ENCODE measurements at places on chromosomes 5 and 9.

DNA sequence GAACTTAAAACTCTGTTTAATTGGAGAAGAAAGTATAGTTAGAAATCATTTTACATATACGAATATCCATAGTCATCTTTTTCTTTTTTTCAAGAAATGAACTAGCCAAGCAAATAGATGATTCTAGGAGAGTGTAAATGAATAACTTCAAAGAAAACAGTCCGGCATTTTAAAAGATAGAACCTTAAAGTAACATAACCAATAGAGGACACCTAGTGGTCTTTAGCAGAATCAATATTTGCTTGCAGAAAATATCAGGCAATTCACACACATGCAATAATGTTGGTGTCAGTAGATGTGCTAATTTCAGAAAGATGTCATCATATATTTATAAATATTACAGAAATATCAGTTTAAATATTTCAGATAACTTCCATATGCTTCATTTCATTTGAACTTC, 57.1 kb downstream of the HCN1 start:
- no peak for DNase-seq

DNA sequence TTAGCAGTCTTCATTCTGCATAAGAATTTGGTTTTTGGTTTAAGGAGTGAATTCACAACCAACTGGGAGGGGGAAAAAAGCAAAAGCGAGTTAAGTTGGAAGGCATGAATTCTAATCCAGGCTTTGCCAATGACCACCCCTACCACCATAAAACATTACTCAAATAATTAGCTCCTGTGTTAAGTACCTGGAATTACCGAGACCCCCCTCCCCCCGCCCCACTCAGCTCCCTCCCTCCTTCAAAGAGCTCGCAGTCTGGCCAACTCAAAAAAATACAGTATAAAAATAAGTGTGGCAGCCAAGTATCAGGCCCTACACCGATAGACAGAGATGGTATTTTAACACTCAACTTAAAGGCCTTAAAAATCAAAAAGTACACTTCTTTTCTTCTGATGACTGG, 492 bp downstream of the ATG12 start:
- no peak for DNase-seq

GRCh38 chr5:33507426-33507825, 66.7 kb downstream of the TARS1 start:
- DNase-seq = no peak

- no peak for DNase-seq
Measured at GRCh38 chr5:25489834-25490538, 845.2 kb upstream of the CDH10 start.

DNA sequence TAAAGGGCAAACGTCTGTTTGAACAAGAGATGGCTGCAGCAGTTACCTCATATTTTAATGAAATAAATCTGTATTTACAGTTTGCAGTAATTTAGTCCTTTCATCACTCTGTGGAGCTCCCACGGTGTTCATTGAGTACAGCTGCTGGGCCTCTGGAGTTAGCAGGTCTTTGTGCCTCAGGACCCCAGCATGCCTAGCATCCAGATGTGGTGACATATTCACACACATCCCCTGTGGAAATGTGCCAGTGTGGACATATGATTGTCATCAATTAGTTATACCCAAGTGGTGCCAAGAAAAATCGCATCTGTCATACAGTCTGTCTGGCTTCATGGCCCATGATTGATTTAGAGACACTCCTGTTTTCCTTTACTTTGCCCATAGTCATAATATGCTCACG, 77.3 kb downstream of the NNT start:
- DNase-seq = no peak

GRCh38 chr5:93120051-93120450, 461.0 kb downstream of the NR2F1-AS1 start:
- no peak for DNase-seq

- no peak for DNase-seq
Measured at GRCh38 chr5:91229031-91229727, 153.9 kb downstream of the ARRDC3 start.

GRCh38 chr9:126419475-126419874, 92.8 kb downstream of the MVB12B start:
- DNase-seq = no peak

- DNase-seq = no peak
Measured at GRCh38 chr5:33195431-33196165, 245.2 kb upstream of the TARS1 start.

DNA sequence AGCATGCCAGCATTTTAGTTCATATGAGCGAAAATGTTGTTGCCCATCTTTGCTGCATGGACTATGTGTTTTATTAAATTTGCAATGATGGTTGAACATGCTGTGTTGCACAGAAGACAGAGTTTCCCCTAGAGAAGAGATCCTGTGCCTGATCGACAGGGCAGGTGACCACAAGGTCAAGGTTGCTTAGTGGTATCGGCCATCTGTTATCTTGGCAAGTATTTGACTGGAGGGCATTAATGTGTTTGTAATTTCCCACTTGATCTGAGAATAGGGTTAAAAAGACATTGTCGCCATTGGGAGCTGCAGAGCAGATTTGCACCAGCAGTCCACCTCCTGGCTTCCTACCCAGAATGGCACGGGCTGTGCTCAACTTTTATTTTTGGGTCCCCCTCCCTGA, 1523.6 kb upstream of the WWC1 start:
- DNase-seq = no peak
